Renal cortex interstitium (tissue), 15 donors: ENCODE measurements at places on chromosomes 13 and 19. TPM values are rescaled to one million over a fixed set of nuclear protein-coding genes. Genes with fewer than 3 reads are reported as not detected.

DNA sequence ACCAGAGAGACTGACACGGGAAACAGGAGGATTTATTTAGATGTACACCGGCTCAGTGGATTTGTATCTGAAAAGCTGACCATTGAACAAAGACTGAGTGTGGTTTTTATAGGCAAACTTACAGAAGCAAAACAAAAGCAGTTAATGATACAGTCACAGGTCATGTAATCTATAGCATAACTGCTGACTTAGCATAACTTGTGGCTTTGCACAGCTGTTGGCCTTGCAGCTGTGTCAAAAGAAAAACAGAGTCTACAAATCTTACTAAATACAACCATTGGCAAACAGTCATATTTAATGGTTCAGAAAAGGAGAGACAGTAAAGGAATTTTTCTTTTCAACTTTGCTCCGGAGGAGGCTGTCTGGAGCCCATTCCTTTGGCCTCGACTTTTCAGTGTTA is 2.3 kb upstream of the ILF3 start:
- no peak for DNase-seq

DNA sequence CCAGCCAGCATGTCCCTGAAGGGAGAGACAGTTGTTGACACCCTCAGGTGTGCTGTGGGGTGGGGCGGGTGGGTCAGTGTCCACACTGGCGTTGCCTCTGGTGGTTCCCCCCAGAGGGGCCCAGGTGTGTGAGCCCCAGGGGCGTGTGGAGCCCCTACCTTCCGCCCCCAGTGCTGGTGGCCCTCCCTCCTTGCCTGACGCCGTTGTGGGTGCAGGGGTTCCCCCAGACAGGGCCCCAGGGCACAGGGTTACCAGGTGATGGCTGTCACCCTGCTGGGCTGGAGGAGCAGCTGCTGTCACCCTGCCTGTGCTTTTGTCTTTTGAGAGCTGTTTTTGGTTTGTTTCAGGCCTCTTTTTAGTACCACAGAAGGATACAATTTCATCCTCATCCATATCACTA is 27.2 kb downstream of the ATP4B start:
- no peak for DNase-seq

GRCh38 chr13:77915686-77916085 is 2.9 kb downstream of the EDNRB start:
- no peak for DNase-seq

RANBP3 gene
- 61.7 TPM for polyA plus RNA-seq
